Ovary (tissue), 10 donors: ENCODE measurements at places on chromosomes 2 and 18. TPM values are rescaled to one million over a fixed set of nuclear protein-coding genes. Genes with fewer than 3 reads are reported as not detected.
A peak's percentile ranks its signal among the peaks of the same experiment; 100 is the strongest.

DNA sequence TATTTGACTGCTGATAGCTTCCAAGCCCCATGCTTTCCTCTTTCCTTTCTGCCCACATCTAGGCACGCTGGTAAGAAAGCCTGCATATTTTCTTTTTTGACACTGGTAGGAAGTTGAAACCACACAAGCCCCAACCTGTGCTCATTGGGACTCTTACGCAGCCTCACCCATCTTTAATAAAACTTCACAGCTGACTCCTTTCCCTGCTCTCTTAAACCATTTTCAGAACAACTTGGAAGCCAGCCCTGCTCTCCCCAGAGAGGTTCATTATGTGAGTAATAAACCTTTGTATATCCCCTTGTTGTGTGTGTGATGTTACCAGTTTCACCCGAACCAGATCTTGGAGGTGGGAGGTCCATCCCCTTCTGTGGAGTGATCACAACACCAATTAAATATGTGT, 268.4 kb downstream of the GPD2 start:
- no peaks in the 10 kb centered on the region for H3K36me3 ChIP-seq
- no peak overlapping the region for H3K27ac ChIP-seq
- no peak overlapping the region for H3K4me3 ChIP-seq

The CPSF3 gene
- 24.6 TPM for total RNA-seq

- no peaks in the 10 kb centered on the region for H3K4me1 ChIP-seq
- H3K27me3 ChIP-seq, result no peaks in the 10 kb centered on the region
- peak within 1 kb of the TSS; percentile 56 for H3K4me3 ChIP-seq
- peak; percentile 79 for DNase-seq
- H3K27ac ChIP-seq, result peak within 1 kb of the TSS; percentile 30
Observed at GRCh38 chr2:17540093-17540812, at the start of gene VSNL1. VSNL1 (plus strand) TSS chr2:17540696; CDS start chr2:17592075, 51,379 bp downstream.

The NOSTRIN gene
- total RNA-seq, result 13.4 TPM

- DNase-seq, result no peak
- no peaks in the 10 kb centered on the region for H3K27me3 ChIP-seq
- H3K4me1 ChIP-seq, result peaks cover 10% of the 10 kb centered on the region
- no peak overlapping the region for H3K27ac ChIP-seq
- H3K36me3 ChIP-seq, result no peaks in the 10 kb centered on the region
Observed at GRCh38 chr18:10242936-10243680, 211.3 kb upstream of the APCDD1 start.
